ENCODE measurements at places on chromosomes 1 and 21.

GRCh38 chr1:119682141-119682540, 29.6 kb upstream of the PHGDH start:
- no peak for DNase-seq

DNA sequence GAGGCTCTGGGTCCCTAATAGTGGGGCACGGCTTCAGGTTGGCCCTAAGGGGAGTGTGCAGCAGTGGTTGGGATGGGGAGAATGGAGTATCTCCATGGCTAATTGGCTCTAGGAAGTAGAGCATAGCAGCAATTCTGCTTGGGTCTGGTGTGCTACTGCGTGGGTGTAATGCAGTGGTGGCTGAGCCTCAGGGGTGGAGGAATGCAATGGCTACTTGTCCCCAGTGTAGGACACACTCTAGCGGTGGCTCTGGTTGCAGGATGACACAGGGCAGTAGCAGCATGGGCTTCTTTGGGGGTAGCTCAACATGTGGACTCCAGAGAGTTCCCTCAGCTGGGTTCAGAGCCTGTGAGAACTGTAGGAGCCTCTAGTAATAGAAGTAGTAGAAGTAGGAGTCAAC, 91.2 kb upstream of the FAM78B start:
- DNase-seq = no peak

DNA sequence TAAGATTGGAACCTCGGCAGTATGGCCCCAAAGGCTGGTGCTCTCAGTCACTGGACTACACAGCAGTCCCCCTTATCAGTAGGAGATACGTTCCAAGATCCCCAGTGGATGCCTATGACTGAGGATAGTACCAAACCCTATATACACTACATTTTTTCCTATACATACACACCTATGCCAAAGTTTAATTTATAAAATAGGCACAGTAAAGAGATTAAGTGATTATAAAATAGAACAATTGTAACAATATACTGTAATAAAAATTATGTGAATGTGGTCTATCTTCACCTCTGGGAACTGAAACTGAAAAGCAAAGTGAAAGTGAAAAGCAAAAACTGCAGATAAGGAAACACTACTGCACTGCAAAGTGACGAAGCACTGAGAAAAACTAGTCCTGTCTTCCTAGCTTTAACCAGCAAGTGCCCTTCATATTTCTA, 96.8 kb downstream of the INTS7 start:
- no peak for DNase-seq

DNA sequence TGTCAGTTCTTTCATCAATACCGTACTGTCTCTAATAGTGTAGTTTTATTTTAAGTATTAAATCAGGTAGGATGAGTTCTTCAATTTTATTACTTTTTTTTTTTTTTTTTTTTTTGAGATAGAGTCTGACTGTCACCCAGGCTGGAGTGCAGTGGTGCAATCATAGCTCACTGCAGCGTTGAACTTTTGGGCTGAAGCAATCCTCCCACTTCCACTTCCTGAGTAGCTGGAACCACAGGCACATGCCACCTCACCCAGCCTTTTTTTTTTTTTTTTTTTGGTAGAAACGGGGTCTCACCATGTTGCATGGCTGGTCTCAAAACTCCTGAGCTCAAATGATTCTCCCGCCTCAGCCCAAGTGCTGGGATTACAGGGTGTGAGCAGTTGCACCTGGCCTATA, 44.3 kb downstream of the INAVA start:
- DNase-seq = no peak

- DNase-seq = no peak
These were observed 874.2 kb upstream of the ADGRL2 start for GRCh38 chr1:80926531-80926930.

DNA sequence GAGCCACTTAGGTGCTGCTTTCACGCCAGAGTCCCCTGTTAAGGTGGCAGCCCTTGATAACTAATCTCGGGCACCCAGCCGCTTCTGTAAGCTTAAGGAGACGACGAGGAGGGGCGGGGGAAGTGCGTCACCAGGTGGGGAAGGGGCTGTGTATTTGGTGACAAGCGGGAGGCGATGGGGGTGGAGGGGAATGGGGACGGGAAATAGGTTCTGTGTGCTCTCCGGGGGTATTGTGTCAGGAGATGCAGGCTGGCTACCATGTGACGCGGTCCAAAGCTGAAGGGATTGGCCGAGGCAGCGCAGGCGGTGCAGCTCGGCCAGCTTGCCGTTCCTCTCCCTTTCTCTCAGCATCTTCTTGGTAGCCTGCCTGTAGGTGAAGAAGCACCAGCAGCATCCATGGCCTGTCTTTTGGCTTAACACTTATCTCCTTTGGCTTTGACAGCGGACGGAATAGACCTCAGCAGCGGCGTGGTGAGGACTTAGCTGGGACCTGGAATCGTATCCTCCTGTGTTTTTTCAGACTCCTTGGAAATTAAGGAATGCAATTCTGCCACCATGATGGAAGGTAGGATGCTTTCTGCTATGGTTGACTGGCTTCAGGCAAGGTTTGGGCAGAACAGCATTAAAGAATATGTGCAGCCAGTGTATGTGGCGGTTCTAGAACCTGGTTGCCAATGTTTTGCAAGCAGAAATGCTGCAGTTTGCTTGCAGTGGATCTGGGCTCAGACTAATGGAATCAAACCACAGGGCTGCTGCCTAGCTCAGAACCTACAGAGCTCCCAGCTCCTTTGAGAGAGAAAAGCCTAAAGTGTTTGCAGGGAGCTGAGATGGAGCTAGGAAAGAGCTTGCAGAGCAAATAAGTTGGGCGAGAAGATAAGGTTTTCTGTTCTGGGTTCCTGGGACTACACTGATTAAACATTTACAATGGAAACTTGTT, at the start of gene SGIP1:
SGIP1 (plus strand) TSS at position 350 of the 937 bp plus-strand sequence; CDS start at position 556, 206 bp downstream.
- no peak for DNase-seq

- DNase-seq = no peak
These were observed 21.1 kb downstream of the C1orf115 start for GRCh38 chr1:220711056-220711809.

DNA sequence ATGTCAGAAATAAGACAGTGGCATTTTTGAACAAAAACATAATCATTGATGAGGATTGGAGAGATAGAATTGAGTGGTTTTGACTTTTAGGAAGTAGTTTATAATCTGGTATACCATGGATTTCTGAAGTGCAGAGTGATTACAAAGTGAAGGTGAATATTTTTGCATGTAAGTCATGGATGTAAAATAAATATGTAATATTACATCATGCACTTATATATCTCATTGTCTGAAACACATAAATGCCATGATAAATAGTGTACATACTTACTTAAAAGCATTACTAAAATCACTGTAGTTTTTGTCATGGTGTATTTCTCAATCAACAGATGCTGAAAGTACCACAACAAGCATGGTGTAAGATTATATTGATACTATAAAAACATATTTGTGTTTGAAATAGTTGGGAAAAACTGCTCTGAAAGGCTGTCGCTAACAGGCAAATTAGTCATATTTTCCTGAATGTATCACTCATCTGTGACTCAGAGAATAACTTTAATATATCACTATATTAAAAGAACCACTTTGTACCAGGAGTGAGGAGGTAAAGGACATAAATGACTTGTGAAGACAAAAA, 24.8 kb upstream of the RGS18 start:
- DNase-seq = no peak

GRCh38 chr1:225896937-225897549, 8.1 kb upstream of the LEFTY1 start:
- DNase-seq = peak; percentile 56

- no peak for DNase-seq
These were observed 35.0 kb downstream of the AJAP1 start for GRCh38 chr1:4689271-4689935.

DNA sequence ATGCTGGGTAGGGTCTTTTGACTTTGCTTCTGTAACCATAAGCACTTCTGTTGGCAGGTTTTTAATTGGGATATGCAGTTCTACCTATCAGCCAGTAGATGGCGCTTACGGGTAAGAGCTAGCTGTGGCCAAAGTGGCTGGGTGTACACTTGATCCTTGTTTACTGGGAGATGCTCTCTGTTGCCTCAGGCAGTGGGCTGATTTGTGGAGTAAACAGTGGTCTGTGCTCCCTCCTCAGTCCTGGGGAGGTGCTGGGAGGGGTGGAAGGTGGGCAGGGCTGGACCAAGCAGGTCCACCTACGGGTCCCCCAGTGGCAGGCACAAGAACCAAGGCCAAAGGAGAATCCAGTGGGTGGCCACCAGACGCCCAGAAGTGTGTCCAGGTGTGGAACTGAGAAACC, 43.4 kb downstream of the RALGPS2 start:
- no peak for DNase-seq

GRCh38 chr1:18645747-18646090, 15.1 kb downstream of the PAX7 start:
- no peak for DNase-seq

GRCh38 chr1:153800516-153800915, 25.3 kb downstream of the SLC27A3 start:
- DNase-seq = no peak

DNA sequence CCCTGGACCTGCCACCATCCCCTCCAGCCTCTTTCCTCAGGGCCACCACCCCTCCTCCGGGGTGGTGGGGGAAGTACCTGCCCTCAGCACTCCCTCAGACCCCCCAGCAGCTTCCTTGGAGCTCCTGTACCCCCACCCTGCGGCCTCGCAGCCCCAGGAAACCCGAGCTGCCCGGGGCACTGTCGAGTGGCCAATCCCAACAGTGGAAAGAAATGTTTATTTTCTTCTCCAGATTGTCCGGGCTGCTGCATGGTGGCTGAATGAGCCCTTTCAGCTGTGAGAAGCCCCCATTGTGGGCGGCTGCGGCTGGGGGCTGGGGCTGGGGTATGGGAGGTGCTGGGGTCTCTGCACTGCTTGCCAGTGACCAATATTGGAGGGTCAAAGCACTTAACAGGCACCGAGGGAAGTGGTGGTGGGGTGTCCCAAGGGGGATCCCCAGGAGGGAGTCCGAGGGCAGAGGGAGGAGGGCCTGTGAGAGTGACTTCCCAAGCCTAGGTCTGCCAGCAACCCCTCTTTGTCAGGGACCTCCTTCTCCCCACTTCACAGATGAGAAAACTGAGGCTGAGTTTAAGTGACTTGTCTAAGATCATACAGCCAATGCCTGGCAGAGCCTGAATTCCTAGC, 25.2 kb downstream of the RUNX3 start:
- DNase-seq = no peak

DNA sequence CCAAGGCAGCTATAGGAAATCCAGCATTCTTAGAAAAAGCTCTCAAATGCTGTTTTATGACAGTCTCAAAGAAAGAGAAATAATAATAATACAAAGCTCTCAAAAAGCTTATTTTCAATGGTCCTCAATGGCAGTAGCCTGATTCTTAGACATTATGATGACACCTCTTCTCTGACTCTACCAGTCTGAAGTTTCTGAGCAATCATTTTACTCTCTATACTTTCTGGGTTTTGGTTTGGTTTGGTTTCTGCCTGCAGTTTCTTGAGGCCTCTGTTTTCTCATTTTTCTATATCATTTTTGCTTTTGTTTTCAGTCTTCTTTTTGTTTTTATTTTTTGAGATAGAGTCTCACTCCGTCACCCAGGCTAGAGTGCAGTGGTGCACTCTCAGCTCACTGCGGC, 50.2 kb upstream of the TBX15 start:
- no peak for DNase-seq

DNA sequence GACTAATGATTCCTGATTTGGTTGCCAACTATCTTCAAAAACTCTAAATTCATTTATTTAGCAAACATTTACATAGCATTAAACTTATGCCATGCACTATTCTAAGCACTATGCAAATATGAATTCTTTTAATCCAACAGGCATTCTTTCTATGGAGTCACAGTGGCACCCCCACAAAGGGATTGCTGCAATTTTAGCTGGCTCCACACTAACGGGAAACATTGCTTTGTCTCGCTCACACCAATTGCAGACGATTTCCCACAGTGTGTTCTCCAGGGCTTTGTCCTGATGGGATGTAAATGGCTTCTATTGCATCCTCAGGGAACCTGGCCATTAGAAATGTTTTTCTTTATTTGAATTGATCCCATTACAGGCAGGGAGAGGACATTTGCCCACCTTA, 259.1 kb downstream of the BARHL2 start:
- no peak for DNase-seq

DNA sequence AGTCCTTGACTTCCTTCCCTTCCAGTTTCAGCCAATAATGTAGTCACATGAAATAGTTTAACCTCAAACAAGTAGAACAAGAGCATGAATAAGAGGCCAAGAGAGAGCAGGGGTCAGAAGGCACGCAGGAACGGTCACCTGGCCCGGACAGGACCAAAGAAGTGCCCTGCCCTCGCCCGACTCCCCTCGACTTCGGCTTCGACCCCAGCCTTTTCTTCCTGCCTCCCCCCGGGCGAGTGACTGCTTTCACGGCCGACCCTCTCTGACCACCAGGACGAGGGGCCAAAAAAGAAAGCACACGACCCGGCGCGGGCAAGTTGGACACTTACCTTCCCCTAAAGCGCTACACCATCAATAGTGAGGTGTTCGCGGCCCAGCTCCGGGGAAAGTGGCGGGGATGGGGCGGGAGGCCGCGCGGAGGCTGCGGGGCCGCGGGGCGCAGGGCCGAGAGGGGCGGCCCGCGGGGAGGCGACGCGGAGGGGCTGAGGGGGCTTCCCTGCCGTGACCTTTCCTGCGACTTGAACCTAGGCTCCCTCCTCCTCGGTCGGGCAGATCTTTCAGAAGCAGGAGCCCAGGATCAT, 519 bp downstream of the RERE start:
- peak; percentile 9 for DNase-seq

DNA sequence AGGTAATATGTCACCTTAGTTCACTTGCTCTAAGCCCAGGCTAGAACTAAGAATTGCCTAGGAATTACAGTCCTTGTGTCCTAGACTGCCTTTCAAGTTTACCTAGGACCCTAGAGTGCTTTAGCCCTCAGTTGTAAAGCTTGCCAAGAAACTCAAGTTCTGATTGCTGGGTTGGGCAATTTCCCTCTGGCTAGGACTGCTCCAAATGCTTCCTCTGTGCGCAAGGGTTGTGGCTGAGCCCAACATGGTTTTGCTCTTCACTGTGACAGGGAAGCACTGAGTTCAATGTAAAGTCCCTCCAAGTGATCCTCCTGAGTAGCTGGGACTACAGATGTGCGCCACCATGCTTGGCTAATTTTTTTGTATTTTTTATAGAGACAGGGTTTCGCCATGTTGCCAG, 102.3 kb upstream of the NEK7 start:
- no peak for DNase-seq

GRCh38 chr1:33255347-33256220, 708 bp upstream of the ZNF362 start:
- peak; percentile 11 for DNase-seq

DNA sequence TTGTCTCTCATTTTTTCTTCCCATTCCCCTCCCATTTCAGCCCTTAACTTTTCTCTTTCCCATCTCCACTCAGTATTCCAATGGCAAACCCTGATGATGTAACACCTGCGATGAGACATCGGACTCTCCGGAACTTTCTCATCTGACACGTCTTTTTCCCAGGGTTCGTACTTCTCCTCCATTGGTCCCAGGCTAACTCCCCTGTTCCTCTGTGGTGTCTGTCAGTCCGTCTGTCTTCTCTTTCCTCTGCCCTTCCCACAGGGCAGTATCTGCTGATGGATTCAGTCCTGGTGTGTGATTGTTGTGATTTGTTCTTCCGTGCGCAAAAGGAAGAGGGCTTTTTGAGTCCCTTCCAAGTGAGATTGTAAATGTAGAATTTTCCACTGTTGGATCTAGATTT, 27.7 kb downstream of the VANGL2 start:
- DNase-seq = no peak

GRCh38 chr1:9008236-9008635, 18.0 kb downstream of the SLC2A7 start:
- DNase-seq = no peak

Data from activated T-cell treated with anti-CD3 and anti-CD28 coated beads for 4 hours (primary cell).